ENCODE measurements at places on chromosomes 13 and 19.

DNA sequence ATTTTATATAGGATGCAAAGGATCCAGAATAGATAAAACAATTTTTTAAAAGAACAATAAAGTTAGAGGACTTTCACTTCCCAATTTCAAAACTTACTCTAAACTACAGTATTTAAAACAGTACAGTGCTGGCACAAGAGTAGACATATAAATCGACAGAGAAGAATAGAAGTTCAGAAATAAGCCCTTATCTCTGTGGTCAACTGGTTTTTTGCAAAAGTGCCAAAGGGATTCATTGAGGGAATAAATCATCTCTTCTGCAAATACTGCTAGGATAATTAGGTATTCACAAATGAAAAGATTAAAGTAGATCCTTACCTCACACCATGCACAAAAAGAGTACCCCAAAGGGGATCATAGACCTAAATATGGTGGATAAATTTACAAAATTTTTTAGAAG lies 431.0 kb upstream of the HTR2A start:
- no peak for DNase-seq

- DNase-seq, result no peak
Observed at GRCh38 chr19:17997969-17998826, 9.8 kb upstream of the ARRDC2 start.

DNA sequence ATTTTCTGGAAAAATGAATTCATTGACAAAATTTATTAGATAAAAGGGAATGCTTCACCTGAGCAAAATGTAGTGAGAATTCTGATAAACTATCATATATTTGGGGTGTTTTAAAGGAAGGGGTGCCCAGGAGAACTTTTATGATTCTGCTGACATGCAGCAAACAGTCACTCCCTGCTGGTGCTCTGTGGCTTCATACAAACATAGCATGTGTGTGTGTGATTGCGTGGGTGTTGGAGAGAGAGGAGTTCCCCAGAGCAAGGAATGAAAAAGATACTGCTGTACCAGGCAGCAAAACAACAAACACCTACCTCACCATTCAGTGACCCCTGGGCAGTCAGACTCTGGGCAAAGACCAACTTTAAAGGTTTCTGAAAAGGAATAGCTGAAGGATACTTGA lies 546.7 kb downstream of the RFC3 start:
- no peak for DNase-seq

- DNase-seq, result no peak
Observed at GRCh38 chr13:112879283-112879833, 89.7 kb upstream of the MCF2L start.

DNA sequence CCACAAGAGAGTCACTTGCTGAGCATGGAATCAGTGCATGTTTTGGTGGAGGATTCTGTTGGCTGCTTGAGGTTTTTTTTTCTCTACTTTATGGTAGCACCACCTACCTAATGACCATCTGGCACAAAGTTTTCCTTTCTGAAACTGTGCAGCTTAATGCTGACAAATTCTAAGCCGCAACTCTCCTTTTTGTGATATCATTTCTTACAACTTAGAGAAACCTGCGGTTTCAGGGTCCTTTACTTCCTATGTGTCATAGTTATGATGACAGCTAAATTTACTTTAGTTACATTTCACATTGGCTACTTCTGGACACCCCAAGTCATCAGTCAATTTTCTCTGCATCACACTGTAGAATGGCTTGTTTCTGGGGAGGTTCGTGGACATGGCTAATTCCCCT lies 115.4 kb upstream of the TMTC4 start:
- DNase-seq, result no peak

DNA sequence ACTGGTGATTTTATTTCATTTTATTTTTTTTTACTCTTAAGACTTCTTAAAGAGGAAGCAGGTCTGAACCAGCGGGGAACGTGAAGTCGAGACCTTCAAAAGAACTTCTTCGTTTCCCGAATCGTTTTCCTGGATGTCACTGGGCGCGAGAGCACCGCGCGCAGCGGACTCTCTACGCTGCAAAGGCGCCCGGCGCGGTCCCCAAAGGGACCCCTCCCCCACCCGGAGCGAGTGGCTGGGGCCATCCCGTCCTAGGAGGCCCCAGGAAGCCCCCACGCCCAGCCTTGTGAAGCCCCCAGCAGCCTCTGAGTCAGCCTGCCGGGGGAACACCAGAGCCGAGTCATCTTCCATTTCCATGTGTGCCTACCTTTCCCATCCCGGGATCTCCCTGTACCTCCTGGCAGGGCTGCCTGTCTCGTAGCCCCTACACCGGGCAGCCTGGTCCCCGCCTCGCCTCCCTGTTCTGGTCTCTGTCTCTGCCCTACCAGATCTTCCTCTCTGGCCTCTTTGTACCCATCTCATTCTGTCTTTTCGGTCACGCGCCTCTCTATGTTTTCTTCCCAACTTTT lies 608 bp downstream of the CD70 start:
- DNase-seq, result no peak

DNA sequence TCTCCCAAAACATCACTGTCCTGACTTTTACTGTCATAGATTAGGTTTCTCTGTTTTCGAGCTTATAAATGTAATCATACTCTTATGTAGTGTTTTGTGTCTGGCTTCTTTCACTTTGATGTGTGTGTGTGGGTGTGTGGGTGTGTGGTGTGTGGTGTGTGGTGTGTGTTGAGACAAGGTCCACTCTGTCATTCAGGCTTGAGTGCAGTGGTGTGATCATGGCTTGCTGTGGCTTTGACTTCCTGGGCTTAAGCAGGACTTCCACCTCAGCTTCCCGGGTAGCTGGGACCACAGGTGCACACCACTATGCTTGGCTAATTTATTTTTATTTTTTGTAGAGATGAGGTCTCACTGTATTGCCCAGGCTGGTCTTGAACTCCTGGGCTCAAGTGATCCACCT lies 59.6 kb downstream of the PDS5B start:
- DNase-seq, result no peak

- DNase-seq, result no peak
Observed at GRCh38 chr19:34838248-34838647, 65.2 kb upstream of the ZNF599 start.

DNA sequence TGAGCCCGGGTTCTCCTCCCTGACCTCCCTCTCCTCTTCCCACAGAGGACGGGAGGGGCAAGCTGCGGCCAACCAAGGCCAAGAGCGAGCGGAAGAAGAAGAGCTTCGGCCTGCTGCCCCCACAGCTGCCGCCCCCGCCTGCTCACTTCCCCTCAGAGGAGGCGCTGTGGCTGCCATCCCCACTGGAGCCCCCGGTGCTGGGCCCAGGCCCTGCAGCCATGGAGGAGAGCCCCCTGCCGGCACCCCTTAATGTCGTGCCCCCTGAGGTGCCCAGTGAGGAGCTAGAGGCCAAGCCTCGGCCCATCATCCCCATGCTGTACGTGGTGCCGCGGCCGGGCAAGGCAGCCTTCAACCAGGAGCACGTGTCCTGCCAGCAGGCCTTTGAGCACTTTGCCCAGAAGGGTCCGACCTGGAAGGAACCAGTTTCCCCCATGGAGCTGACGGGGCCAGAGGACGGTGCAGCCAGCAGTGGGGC lies 162.2 kb downstream of the KDM4B start:
- no peak for DNase-seq

DNA sequence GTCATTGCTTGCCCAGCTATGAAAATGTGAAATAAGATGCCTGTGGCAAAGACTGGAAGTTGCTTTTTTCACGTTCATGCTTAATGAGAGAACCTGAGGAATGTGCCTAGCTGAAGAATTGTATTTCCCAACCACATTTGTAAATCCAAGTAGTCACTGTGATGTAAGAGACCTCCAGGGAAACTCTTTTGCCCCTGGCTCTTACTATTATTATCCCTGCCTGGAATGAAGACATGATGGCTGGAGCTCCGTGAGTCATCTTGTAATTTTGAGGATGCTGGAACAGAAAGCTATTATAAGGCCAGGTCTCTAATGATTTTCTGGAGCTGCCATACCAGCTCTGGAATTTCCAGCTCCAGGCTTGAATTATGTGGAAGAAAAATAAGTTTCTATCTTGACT lies 894.3 kb downstream of the DIAPH3 start:
- DNase-seq, result no peak

DNA sequence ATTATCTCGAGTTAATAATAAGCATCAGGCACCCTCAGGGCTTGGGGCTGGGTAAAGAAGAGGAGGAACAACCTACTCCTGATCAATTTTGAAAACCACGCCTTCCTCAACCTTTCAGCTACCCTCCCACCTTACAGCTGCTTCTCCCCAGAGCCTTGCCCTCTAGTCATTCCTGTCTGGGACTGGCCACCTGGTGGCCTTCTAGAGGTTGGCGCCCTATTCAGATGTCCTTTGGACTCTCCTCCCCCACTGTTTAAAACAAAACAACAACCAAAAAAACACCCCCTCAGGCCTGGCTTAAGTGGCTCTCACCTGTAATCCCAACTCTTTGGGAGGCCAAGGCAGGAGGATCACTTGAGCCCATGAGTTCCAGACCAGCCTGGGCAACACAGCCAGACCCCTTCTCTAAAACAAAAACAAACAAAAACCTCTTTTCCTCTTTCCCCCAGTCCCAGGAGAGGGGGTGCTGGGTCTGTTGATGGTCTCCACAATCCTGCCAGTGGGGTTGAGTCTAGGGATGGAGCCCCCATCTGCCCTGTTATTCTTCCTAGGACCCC lies 62.3 kb downstream of the CCDC70 start:
- no peak for DNase-seq

DNA sequence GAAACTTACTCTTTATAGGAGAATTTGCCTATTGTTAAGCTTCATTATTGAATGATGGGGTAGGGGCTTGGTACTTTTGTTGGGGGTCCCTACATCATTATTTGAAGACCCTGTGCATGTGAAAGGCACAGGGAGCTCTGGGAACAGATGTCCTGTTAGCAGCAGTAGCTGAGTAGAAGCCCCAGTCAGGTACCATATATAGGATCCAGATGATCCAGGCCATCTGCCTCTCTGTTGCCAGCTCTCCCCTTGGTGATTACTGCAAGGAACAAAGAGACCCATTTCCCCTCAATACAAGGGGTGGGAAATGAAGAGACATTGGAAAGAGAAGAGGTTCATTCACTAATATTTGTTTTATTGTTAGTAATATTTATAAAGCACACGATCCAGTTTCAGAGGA lies 4.4 kb upstream of the MTMR6 start:
- DNase-seq, result no peak

- DNase-seq, result peak; percentile 60
Observed at GRCh38 chr19:38711726-38712153, 32.5 kb downstream of the CAPN12 start.
